RPMI7951 (cell line): ENCODE measurements at places on chromosomes 16 and 17. TPM values are rescaled to one million over a fixed set of nuclear protein-coding genes. Genes with fewer than 3 reads are reported as not detected.

- DNase-seq: peak; percentile 55
Measured at GRCh38 chr17:56230660-56231059, 77.4 kb downstream of the ANKFN1 start.

DNA sequence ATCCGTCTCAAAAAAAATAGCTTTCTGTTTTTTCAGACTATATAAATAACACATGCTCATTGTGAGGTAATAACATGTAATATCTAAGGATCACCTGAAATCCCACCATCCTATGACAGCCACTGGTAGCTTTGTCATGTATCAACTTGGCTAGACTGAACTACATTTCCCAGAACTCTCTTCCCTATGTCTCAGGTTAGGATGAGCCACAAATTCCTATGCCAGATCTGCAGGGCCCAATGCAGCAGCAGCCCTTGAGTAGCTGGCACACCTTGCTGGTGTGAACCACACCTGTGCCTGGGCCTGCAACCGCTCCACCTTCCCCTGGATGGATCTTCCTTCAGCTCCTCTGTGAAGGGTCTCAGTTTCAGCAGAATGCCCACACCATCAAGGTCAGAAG, 28.1 kb downstream of the OGFOD1 start:
- DNase-seq: no peak

- no peak for DNase-seq
Measured at GRCh38 chr17:76643553-76644148, at the start of gene ST6GALNAC1. Gene ST6GALNAC1 (minus strand): TSS chr17:76643757. CDS start chr17:76643638, 119 bp downstream.

DNA sequence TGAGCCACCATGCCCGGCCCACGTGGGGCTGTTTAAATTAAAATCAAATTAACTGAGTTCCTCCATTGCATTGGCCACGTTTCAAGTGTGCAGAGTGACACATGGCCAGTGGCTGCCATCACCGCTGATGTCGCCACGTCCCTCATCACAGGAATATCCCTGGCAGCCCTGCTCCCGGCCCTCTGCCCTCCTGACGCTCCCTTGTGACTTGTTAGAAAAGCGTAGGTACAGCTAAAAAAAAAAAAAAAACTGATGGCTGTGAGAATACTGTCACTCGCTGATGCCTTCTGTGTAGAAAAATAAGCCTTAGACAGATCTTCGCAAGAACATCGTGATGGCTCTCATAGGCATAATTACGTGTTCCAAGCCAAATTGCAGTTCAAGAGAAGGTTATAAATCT, 21.7 kb downstream of the CARHSP1 start:
- DNase-seq: no peak

DNA sequence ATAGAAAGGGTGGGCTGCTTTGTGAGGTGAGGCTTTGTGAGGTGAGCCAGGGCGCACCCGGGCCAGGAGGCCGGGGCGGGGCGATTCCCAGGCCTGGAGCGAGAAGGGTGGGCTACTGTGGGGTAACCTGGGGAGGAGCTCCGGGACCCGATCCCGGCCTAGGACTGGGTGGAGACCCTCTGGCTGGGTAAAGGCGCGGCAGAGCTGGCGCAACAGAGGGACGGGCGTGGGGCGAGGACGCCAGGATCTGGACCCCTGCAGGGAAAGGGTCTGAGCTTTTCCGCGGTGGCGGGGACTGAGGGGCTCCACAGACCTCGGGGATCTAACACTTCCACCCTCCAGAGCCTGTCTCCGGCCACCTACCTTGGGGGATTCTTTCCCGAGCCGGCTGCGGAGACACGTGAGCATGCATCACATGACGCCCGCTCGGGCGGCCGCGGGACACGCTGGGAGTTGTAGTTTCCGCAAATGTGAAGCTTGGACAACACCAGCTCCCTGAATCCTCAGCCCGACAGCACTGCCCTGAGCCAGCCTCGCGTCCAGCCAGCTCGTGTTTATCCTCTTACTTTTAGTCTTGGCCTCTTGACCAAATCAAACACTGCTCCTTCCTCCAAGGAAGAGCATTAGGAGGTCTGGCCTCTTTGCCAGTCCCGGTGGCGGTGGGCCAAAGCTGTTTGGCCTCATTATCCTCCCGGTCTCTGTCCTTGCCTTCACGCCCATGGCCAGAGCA, at the start of gene SLC38A7:
Gene SLC38A7, minus strand, starts transcription at position 417 of the 730 bp plus-strand sequence. CDS start 4,644 bp downstream, outside the sequence.
- DNase-seq: peak; percentile 78

The IL34 gene
- total RNA-seq: 0.12 and 0.29 TPM in 2 replicates

The SNN gene
- 7.1 and 7.2 TPM in 2 replicates for total RNA-seq

The MFAP4 gene
- 4.7 and 5.2 TPM in 2 replicates for total RNA-seq

The FZD2 gene
- 4.7 and 6.6 TPM in 2 replicates for total RNA-seq
